Fibroblast of the aortic adventitia (primary cell): ENCODE measurements at places on chromosomes 7 and 10.

- no peak for DNase-seq
These were observed 27.3 kb upstream of the AFAP1L2 start for GRCh38 chr10:114431414-114432135.

GRCh38 chr10:43078175-43078985 is 1.5 kb downstream of the RET start:
- no peak for DNase-seq

DNA sequence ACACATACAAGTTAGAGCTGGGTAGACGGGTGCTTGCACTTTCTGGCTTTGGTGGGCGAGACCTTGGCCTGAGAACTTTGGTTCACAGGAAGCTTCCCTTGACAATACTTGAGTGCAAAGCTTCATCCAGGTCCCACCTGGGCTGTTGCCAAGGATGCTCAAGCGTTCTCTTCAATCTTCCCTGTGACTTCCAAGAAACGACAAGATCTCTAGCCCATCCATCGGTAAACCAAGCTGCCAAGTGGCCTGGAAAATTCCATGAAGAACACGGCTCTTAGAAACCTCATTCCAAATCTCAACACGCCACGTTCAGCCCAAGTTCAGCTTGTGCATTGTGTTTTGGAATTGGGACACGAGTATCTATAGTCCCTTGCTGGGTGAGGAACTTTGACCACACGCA is 84.7 kb downstream of the CHST15 start:
- no peak for DNase-seq

DNA sequence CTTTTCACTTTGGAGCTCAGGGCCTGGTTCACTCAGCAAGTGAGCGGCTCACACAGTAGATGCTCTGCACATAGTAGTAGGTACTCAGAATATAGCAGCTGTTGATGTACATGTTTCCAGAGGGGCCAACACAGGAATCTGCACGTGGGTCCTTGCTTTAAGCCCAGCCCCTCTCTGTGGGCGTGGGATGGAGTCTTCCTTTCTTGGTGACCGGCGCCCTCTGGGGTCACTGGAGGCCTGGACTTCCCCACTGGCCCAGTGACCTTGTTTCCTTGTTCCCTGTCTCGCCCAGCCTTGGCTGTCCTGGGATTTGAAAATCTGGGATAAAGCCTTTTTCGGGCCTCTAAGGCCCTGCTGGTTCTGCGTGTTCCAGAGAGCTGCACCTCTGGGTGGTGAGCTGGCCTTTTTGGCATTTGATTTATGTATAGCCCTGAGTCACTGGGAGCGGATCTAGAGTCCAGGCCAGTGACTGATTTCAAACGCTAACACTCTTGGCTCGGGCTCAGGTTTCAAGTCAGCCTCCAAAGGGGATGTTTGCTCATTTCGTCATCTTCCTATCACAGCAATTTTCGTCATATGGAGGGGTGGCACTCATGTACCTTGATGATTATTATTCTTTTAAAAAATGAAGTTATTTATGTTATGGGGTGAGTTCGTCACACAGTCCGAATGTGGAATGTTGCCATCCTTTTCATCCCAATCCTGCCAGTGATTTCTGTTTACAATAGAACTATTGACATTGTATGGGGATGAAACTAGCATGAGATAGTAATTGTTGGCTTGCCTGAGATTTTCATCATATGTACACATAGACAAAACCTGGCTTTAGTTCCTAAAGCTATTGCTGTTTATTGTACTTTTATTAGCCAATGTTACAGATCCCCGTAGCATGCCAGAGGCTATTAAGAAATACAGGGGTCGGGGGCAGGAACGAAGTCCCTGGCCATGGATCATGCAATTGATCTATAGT is 65.5 kb downstream of the CUX1 start:
- peak; percentile 100 for DNase-seq

- no peak for DNase-seq
These were observed 87.4 kb downstream of the BUB3 start for GRCh38 chr10:123241391-123242141.

GRCh38 chr7:1622441-1622840 is 47.6 kb upstream of the ELFN1 start:
- DNase-seq: no peak

DNA sequence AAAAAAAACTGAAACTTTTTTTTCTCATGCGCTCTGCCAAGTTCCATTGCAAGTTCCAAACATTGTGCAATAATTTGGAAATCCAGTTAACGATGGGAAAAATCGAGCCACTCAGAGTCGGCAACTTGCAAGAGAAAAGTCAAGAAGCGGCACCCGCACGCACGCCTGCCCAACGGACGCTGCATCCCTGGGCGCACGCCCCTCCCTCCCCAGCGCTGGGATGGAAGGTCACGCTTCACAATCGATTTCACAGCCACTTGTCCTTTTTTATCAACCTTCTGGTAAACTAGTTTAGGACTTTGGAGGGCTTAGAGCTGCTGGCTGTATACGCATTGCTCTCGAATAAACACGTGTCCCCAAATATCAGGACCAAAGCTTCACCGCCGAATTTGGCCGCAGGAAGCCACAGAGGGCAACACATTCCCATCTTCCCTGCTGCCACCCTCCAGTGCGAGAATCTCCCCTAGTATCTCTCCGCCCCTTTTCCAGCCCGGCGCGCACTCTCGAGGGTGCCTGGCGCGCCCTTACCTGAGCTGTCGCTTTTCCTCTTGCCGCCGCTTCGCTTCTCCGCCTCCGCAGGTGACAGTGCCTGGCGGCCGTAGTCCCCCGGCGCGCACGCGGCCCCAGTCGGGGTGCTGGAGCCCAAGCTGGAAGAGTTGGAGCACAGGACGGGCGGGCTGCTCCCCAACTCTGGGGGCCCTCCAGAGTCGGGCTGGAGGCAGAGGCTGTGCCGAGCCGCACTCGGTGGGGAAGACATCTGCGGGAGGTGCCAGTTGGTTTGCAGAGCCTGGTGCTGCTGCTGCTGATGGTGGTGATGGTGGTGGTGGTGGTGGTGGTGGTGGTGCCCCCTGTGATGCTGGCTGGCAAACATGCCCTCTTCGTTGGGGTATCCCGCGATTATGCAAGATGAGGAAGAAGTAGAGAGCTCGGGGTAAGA is 857 bp downstream of the MEOX2 start:
- peak; percentile 90 for DNase-seq

DNA sequence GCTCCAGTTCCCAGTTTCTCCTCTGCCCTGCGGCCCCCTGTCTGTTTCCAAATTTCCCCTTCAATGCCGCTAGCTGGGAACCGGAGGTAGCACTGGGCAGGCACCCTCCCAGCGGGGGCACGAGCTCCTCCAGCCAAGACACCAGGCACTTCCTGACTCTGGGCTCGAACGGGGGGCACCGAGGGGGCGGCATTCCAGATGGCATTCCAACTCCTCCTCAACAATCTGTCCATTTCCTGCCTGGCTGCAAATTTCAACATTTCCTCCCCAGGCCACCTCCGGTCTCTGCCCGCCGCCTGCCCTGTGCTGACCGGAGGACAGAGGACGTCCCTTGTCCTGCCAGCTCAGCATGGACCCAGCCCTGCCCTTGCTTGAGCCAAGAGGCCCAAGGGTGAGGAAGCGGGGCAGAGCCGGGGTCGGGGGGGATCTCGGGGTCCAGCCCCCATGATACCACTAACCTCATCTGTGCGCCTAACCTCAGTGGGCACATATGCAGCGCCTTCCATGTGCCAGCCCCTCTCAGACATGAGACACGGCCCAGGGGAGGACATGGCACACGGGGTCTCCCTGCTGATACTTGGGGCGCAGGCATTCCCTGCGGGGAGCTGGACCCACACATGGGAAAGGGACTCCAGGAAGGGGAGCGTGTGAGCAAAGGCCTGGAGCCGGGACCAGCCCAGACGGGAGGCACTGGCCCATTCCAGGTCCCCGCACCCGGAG is 58.0 kb downstream of the PDGFA start:
- DNase-seq: no peak

- DNase-seq: no peak
These were observed 183.7 kb downstream of the NEBL start for GRCh38 chr10:20713420-20713819.

- DNase-seq: no peak
These were observed 34.2 kb upstream of the EPC1 start for GRCh38 chr10:32381165-32381564.

DNA sequence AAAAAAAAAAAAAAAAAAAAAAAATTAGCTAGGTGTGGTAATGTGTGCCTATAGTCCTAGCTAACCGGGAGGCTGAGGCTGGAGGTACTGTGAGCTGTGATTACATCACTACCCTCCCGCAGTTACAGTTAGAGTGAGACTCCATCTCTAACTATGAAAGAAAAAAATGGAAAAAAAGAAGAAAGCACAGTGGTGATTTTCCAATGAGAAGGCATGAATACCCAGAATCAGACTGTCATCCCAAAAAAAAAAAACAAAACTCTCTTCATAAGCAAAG is 269.9 kb upstream of the MKLN1 start:
- DNase-seq: no peak

DNA sequence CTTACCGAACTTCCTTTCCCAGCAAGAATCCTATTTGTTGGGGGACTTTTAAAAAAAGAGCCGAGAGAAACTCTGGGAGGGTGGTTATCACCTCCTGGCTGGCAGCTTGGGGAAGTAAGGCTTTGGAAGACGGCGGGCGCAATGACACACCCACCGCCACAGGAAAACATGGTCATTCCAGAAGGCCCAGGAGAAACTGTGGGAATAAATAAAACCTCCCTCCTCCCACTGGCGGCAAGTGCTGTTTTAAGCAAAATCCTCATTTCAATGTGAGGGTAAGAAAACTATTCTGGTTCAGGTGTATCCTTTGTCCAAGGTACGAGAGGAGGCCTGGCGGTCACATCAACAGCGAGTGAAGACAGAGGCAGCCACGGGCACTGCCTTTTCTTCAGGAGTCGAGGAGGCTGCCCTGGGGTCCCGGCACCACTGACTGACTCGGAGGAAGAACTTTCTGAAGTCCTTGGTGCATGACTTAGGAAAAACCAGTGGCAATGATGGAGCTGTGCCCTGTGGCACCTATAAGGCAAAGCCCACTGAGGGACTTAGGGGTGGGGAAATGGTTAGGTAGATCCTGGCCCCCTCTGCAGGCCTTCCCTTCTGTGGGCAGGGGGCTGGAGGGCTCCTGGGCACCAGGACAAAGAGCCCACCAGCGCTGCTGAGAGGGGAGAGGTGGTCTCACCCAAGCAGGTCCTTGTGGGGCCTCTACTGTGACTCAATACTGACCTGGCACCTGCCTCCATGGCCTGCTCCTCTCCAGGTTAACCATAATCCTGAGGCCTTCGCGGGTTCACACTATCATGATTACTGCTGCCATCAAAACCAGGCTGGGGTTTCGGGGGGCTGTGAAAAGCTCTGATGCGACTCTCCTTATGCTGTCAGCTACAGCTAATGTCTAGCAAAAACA is 21.4 kb downstream of the DNAJB12 start:
- no peak for DNase-seq

- DNase-seq: peak; percentile 92
These were observed 20.9 kb upstream of the KLF6 start for GRCh38 chr10:3805791-3806461.

GRCh38 chr7:30920021-30920583 is 8.4 kb downstream of the AQP1 start:
- peak; percentile 57 for DNase-seq

- DNase-seq: peak; percentile 10
These were observed 110.3 kb downstream of the RNF133 start for GRCh38 chr7:122588621-122589020.

DNA sequence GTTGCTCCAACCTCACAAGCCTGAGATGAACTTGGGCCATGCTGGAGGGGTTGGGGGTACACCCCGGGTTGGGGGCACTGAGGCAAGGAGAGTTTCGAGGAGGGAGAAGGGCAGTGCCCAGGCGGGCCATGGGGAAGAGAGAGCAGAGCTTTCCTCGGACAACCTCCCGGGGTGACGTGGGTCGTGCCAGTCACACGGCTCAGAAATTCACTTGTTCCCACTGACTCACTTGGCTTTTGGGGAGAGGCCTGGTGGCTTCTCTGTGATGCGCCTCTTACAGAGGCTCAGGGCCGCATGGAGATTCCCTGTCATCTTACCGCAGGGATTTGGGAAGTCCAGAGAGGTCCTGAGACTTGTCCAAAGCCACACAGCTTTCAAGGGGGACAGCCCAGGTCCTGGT is 2.9 kb downstream of the LAT2 start:
- no peak for DNase-seq

GRCh38 chr10:25974897-25975459 is 40.9 kb downstream of the MYO3A start:
- DNase-seq: no peak

DNA sequence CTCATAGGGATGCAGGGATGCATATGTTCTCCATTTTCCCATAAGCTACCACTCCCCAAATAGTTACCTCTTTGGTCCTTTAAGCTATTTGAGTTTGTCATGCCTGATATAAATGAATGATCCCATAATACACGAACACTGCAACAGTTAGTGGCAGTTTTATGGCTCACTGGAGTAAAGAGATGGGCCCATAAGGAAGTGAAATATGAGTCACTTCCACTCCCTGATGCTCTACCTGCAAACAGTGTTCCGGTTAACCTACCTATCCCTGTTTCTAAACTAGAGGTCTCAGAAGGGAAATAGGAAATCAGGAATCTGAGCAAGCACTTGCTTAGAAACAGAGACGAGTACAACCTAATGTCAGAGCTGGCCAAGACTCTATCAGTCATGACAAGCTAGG is 71.7 kb downstream of the CALD1 start:
- DNase-seq: no peak

- peak; percentile 85 for DNase-seq
These were observed 80.6 kb downstream of the GSAP start for GRCh38 chr7:77335581-77335980.

GRCh38 chr7:128742206-128742605 is 3.0 kb downstream of the CALU start:
- DNase-seq: peak; percentile 95

DNA sequence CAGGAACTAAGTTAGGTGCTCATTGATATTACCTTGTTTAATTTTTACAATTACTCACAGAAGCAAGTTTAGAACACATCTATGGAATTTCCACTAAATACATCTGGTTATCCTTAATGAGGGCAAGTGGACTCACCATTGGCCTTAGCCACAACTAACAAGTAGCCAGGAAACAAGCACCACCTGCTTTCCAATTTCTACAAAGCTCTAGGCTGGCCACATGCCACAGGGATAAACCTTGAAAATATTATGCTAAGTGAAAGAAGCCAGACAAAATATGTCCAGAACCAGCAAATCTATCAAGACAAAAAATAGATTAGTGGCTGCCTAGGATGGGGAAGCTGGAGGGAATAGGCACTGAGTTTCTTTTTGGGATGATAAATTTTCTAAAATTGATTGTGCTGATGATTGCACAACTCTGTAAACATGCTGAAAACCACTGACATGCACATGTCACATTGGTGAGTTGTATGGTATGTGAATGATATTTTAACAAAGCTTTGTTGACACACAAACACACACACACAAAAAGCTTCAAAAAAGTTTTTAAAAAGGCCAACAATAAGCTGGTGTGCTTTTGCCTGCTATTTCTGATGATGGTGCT is 179.4 kb downstream of the CPEB3 start:
- DNase-seq: no peak

- DNase-seq: peak; percentile 18
These were observed 399 bp downstream of the FHIP2A start for GRCh38 chr10:114821915-114822443.

DNA sequence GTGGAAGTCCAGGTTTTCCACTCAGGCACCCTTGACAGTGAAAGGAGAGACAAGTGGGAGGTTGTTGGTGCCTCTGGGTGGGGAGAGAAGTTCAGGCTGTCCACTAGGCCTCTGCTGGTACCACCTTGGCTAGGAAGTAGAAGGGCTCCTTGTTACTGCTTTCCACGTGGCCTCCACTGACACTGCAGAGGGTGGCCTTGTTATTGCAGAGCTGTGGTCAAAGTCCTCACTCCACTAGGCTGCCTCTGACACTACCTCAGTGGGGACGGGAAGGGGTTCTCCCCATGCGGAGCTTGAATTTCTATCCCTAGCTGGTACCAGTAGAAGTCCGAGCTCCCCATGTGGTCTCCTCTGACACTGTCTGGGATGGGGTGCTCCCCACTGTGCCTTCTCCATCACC is 14.9 kb upstream of the STOX1 start:
- no peak for DNase-seq
